ENCODE measurements at places on chromosomes 13 and 19.

- peak; percentile 39 for DNase-seq
Measured at GRCh38 chr13:60590800-60591747, 194.1 kb downstream of the TDRD3 start.

GRCh38 chr13:94709001-94709834 is 3.1 kb downstream of the SOX21 start:
- DNase-seq: peak; percentile 72

DNA sequence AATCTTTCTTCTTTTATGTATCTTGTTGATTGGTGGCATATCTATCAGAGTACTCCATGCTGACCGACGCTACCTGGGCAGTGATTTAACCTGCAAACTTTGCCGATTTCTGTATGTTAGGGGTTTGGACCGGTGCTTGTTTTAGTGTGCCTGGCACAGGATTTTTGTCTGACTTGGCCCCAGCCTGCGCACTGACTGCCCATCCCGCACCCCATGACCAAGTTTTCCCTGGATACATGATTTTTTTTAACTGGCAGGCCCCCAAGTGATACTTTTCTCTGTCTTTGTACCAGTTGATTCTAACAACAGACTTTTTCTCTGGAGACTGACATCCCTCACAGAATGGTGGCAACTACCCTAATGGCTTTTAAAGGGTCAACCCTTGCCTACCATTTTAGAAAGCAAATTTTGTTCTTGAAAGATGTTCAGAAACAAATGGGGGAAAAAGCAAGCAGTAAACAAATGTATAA is 69.0 kb upstream of the C1QTNF9B start:
- DNase-seq: no peak

DNA sequence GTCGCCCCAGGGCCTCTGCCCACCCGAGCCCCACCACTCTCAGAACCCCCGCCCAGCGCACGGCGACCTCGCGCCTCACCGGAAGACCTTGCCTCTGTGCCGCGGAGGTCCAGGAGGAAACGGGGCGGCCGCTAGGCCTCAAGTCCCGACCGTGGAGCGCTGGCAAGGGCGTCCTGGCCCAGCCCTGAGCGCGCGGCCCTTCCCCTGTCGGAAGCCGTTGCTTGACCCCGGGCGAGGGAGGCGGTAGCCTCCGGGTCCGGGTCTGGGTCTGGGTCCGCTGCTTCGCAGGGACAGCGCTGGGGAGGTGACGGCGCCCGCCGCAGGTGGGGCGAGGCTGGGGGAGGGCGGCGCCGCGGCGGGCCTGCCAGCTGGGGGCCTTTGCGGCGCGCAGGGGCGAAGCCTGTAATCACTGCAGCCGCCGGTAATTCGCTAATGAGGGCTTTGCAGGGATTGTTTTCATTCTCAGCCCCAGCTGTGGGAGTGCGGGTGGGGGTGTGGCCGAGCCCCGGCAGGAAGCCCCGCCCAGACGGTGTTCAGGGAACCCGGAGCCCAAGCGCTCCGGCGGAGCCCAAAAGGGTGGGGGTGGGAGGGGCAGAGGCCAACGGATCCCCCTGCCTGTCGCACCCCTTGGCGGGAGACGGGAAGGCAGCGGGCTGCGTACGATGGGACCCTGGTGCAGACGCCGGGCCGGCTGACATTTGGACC is 8.6 kb downstream of the C19orf25 start:
- DNase-seq: peak; percentile 88

DNA sequence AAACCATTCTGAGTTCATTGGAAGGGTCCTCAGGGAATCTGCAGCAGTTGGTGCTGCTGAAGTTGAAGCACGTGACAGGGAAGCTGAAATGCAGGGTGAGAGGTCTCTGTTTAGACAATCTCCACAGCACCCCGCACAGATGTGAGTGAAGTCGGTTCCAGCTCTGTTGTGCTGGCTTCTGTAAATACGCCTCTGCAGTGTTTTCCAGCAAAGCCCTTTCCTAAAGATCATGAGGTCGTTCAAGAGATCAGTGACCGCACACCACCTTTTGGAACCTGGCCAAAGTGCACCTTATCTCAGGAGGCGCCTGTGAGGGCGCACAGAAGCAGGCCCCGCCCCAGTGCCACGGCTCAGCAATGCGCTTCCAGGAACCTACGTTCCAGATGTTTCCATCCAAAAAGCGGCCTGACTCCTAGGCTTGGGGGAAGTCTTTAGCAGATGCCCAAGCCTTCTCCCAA is 10.8 kb downstream of the CUL4A start:
- DNase-seq: no peak

GRCh38 chr13:108115738-108116137 is 99.6 kb downstream of the LIG4 start:
- DNase-seq: no peak

- peak; percentile 66 for DNase-seq
Measured at GRCh38 chr19:11767633-11768133, 883 bp downstream of the ZNF441 start.

DNA sequence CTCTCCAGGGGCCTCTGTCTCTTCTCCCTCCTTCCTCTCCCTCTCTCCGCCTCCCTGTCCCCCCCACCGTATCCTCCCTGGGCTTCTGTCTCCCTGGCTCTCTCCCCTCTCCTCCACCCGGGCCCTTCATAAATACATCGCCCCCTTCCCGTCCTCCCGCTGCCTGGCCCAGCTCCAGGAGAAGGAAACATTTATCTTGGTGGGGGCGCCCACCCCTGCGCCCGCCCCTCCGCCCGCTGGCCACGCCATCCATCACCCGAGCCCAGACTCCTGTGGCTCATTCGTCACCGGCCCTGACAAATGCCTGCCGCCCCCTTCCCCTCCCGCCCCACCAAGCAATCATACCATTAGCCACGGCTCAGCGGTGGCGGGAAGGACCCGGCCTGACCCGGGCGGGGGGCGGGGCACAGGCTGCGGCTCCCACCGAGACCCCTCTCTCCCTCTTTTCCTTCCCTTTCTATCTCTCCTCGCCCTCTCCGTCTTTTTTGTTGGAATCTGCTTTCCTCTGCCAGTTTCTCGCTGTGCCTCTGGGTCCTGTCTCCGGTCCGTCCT is 2.6 kb upstream of the MEIS3 start:
- peak; percentile 90 for DNase-seq

Data from eye (tissue), 1 donor.